ENCODE measurements at places on chromosomes 4 and X.

- DNase-seq, result no peak
These were observed 119.2 kb upstream of the PJA1 start for GRCh38 chrX:69284491-69284890.

DNA sequence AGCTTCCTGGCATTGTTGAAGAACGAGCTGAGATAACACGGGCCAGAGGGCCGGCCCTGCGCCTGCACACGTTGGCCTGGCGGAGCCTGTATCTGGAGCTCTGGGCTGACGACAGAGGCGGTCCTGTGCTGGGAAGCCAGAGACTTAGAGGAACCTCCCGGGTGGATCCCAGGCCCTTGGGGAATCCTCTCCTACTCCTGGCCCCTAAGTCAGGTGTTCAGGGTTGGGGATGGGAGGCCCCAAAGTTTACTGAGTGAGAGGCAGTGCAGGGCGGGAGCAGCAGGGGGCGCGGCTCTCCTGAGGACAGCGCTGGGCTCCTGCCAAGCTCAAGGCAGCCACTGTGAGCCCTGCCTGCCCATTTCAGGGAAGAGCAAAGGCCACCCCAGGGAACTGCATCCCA, 2.5 kb upstream of the HTRA3 start:
- DNase-seq, result no peak

- no peak for DNase-seq
These were observed 143.5 kb upstream of the MAMLD1 start for GRCh38 chrX:150219374-150220185.

DNA sequence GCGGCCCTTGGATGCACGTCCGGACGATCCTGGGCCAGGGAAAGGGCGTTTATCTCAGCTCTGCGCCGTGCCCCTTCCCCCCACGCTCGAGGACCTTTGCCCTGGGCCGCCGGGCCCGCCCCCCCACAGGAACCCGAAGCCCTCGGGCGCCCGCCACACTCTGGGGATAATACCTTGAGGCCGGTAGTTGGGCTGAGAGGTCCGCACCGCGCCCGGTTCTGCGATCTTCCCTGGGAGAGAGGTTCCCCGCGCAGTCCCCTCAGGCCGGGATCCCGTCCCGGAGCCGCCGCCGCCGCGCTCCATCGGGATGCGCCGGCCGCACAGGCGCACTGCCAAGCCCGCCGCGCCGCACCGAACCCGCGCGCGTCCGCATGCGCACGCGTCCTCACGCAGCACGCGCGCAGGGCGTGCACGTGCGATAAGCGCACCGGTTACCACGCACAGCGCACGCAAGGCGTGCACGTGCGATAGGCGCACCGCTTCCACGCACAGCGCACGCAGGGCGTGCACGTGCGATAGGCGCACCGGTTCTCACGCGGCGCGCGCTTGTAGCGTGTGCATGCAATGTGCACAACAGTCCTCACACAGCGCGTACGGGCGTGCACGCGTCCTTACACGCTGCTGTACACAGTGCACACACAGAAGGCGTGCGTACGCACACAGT, at the start of gene MAP7D2:
TSS of gene MAP7D2 (minus strand) at position 331 of the 664 bp plus-strand sequence. CDS start at position 303, 28 bp downstream.
- no peak for DNase-seq

DNA sequence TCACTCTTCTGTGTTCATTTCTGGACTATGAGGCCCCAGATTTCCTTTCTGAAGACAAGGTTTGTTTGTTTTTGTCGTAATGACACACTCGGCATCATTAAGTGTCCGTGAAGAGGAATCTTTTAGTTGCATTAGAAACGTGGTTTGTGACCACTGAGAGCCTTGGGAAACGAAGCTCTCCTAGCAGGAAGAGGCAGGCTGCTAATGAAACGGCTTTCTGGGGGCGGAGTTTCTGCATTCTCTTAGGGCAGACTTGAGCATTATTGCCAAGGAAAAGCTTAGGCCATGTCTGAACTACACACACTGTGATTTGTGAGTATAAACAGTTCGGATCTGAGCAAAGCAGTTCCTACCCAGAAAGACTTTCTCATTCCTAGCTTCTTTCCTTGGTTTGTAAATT, 64.0 kb downstream of the SOX3 start:
- no peak for DNase-seq

DNA sequence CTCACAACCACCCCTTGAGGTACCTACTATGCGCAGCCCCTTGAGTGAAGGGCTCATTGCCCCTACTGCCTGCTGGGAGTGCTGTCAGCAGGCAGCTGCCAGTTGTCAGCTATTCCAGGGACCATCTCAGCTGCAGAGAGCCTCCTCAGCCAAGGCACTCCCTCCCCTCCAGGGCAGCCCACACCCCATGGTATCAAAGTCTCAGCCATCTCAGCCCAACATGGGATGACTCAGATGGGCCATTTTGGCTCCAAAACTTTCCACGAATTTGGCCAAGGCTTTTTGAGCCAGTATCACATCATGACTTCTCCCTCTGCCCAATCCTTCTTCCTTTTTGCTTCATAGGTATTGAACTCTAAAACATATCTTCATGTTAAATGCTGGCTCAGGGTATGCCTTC, 61.4 kb upstream of the MAP3K15 start:
- DNase-seq, result no peak

GRCh38 chr4:132059227-132059626, 1089.9 kb upstream of the PCDH10 start:
- DNase-seq, result no peak

DNA sequence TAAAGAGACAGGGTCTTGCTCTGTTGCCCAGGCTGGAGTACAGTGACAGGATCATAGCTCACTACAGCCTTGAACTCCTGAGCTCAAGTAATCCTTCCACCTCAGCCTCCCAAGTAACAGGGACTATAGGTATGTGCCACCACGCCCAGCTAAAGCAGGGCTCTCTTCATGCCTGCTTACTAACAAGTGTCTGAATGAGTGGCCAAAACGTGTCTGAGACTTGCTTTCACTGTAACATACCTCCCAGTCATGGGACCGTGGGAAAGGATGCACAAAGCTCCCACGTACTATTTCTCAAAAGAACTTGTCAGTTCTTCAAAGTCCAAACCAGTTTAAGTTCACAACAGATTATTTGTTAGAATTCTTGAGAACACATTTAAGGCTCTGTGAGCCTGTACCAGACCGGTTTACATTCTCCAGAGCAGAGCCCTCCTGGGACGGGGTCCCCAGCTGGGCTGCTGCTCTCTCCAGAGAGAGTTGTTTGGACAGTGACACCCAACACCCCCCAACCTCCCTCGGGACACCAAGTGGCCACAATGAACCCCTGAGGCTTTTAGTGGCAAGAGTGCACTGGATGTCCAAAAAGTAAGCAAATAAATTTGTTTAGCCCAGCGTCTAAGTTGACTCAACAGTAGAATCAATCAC, 24.1 kb downstream of the SH3KBP1 start:
- DNase-seq, result no peak

GRCh38 chr4:13007802-13008470, 476.2 kb downstream of the RAB28 start:
- DNase-seq, result no peak

DNA sequence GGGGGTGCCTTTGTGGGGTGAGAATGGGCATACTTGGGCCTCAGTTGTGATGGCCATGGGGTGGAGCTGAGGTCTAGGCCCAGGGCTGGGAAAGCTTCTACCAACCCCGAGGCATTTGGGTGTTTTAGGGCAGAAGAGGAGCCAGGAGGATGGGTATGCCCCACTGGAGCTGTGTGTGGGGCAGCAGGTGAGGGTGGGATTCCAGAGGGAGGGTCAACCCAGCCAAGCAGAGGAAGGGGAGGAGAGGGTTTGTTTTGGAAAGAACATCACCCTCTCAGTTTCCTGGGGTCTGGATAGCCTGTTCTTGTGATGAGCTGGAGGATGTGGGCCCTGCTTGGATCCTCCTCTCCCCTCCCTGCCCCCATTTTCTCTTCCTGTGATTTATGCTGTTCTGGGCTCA, 620 bp downstream of the IL9R start:
- DNase-seq, result no peak

DNA sequence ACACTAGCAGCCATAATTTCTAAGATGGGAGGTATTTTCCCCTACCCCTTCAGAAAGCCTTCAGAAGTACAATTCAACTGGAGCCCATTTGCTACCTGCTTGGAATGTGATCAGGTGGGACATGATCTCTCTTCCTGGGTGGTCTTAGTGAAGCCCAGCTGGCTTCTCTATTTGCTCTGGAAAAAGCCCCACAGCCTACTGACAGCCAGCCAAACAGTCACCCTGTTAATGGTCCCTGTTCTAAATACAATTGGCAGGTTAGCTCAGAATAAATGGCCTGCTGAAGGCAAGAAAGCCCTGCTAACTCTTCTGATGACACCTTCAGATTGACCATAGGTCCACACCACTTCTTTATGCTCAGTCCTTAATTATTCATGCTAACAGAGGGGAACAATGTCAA, 39.9 kb downstream of the HS6ST2 start:
- no peak for DNase-seq

- no peak for DNase-seq
These were observed 7.1 kb upstream of the CENPU start for GRCh38 chr4:184740980-184741391.

Data from CD4-positive, alpha-beta T cell treated with Interleukin-15 for 4 hours (primary cell).